ENCODE measurements at places on chromosomes 11 and 22.

GRCh38 chr11:4677948-4678347, 19.7 kb downstream of the OR51E2 start:
- H3K36me3 ChIP-seq = no peaks in the 10 kb centered on the region
- H3K4me3 ChIP-seq = no peak overlapping the region
- no peak for DNase-seq
- no peak overlapping the region for H3K27ac ChIP-seq
- no peaks in the 10 kb centered on the region for H3K27me3 ChIP-seq

DNA sequence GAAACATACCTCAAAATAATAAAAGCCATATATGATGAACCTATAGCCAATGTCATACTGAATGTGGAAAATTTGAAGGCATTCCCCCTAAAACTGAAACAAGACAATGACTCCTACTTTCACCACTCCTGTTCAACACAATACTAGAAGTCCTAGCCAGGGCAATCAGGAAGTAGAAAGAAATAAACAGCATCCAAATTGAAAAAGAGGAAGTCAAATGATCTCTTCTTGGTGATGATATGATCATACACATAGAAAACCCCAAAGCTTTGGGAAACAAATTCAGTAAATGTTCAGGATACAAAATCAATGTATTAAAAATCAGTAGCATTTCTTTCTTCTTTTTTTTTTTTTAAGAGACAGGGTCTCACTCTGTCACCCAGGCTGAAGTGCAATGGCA, 109.9 kb downstream of the DLG2 start:
- no peak overlapping the region for H3K4me3 ChIP-seq
- no peak for DNase-seq
- H3K27me3 ChIP-seq = no peaks in the 10 kb centered on the region
- no peaks in the 10 kb centered on the region for H3K36me3 ChIP-seq

- no peak overlapping the region for H3K27ac ChIP-seq
- no peaks in the 10 kb centered on the region for H3K27me3 ChIP-seq
- no peak overlapping the region for H3K4me3 ChIP-seq
- H3K4me1 ChIP-seq = no peaks in the 10 kb centered on the region
- DNase-seq = no peak
Observed at GRCh38 chr11:6828103-6828502, 17.4 kb upstream of the OR10A5 start.

GRCh38 chr11:64023712-64024710, 11.7 kb upstream of the FLRT1 start:
- no peak overlapping the region for H3K4me3 ChIP-seq
- peaks cover under 1% of the 10 kb centered on the region for H3K4me1 ChIP-seq
- H3K27ac ChIP-seq = no peak overlapping the region
- DNase-seq = no peak
- no peaks in the 10 kb centered on the region for H3K36me3 ChIP-seq

DNA sequence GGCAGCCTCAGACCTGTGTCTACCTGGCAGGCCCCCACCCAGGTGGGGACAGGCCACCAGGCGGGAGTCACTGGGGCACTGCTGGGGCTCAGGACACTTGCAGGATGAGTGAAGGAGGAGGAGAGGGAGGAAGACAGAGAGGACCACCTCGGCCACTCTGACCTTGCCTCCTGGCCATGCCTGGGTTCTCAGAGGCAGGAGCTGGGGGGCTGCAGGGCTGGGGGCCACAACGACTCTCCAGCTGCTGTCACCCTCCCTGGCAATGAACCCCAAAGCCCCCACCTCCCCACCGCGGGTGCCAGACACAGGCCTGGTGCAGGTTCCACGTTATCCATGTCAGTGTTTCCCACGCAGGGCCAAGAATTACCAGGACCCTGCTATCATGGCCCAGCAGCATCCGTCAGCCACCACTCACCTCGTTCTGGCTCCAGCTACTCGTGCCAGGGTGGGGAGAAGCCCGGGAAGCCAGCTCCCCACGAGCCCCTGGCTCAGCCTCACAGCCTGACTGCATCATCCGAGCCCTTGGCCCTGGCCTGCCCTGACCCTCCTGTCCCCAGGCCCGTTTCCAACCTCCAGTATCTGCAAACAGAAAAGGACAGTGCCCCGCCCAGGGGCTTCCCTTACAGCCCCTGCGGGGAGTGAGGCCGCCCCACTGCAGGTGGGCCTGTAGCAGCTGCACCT, 62.4 kb downstream of the BRD1 start:
- no peak overlapping the region for H3K4me3 ChIP-seq
- no peaks in the 10 kb centered on the region for H3K27me3 ChIP-seq
- no peak overlapping the region for H3K27ac ChIP-seq
- H3K4me1 ChIP-seq = no peaks in the 10 kb centered on the region

DNA sequence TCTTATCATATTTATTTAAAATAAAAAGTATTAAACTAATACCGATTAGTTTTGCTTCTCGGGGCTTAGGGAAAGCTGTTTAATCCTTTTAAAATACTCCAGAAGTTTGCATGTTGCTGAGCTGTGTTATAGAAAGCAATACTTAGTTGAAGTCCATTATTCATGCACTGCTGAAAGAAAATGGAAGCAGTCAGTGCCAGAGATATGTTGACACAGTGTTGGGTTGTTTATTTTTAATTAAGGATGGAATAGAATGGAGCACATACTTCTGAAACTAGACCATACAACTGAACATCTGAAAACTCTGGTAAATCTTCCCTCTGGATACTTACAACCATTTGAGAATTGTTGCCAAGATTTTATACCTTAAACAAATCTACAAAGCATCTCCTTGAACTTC, 282.7 kb upstream of the CCDC179 start:
- DNase-seq = no peak
- H3K4me3 ChIP-seq = no peak overlapping the region
- H3K27me3 ChIP-seq = no peaks in the 10 kb centered on the region
- no peaks in the 10 kb centered on the region for H3K4me1 ChIP-seq
- no peaks in the 10 kb centered on the region for H3K36me3 ChIP-seq

DNA sequence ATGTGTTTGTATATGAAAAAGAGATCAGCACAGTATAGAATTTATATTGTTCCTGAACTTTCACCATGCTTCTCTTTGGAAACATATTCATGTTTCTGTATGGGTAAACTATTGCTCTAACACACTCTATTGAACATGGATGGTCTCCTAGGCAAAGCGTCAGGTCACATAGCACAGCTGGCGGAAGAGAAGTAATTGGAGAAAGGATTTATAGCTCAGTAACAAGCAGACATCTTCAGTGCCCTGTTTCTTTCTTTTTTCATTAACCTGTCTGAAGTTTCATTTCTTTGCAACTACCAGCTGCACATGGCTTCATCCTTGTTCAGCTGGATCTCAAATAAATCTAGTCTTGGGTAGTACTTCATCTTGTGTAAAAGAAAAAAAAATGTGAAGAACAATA, 84.4 kb upstream of the TRPC6 start:
- no peaks in the 10 kb centered on the region for H3K36me3 ChIP-seq
- H3K27me3 ChIP-seq = no peaks in the 10 kb centered on the region
- H3K27ac ChIP-seq = no peak overlapping the region
- H3K4me3 ChIP-seq = no peak overlapping the region

DNA sequence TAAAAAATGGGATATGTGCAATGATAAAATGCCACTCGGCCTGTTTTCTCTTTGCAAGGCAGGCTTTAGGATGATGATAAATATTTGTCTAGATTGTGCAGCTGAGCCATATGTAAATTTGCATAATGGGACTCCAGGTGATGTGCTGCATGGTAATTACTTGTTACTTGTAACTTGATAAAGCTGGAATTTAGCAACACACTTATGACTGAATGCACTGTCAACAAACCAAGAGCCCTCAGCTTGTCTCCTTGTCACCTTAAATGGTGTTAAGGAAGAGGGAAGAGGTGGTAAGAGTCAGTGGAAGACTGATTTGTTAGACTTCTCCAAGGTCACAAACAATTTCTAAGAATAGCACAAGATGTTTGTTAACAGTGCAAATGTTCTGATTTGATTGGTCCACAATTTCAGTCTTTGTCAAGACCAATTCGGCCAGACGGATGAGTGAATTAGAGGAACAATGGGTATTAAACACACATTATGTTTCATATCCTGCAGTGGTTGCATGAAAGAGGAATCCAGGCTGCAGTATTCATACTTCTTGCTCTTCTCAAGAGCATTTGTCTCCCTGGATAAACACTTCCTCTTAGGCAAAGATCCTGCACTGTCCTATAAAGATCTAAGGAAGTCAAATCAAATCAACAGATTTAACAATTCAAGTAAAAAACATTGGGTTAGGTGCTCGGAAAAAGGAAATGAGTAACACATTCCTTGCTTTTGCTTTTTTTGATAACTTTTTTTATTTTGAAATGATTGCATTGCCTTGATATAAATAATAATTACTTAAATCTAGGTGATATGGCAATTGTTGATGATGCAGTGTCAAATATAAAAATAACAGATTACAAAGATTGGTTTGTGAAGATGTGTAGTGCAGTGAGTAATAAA, 448.3 kb upstream of the DDI1 start:
- H3K36me3 ChIP-seq = no peaks in the 10 kb centered on the region
- no peak overlapping the region for H3K4me3 ChIP-seq
- no peak for DNase-seq
- H3K27me3 ChIP-seq = no peaks in the 10 kb centered on the region
- no peak overlapping the region for H3K27ac ChIP-seq
